Omental fat pad (tissue), 4 donors: ENCODE measurements at places on chromosomes 1 and 21. TPM values are rescaled to one million over a fixed set of nuclear protein-coding genes. Genes with fewer than 3 reads are reported as not detected.

The C1orf35 gene
- 17.2 TPM for total RNA-seq

The RPRD2 gene
- 19.9 TPM for total RNA-seq

The IL20 gene
- not detected for total RNA-seq

GRCh38 chr1:7703321-7704213 is 67.5 kb upstream of the VAMP3 start:
- DNase-seq: no peak

DNA sequence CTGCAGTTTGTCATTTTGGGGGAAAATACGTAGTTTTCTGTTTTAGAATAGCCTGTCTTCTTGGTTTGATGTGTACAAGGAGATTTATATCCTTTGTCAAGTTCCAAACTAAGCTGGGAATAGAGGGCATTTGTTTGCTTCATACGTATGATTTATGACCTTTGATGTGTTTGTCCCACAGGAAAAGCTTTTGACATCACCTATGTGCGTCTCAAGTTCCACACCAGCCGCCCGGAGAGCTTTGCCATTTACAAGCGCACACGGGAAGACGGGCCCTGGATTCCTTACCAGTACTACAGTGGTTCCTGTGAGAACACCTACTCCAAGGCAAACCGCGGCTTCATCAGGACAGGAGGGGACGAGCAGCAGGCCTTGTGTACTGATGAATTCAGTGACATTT is 79.9 kb downstream of the LAMC1 start:
- DNase-seq: no peak

- DNase-seq: no peak
Observed at GRCh38 chr1:76840278-76840677, 27.0 kb upstream of the ST6GALNAC5 start.

DNA sequence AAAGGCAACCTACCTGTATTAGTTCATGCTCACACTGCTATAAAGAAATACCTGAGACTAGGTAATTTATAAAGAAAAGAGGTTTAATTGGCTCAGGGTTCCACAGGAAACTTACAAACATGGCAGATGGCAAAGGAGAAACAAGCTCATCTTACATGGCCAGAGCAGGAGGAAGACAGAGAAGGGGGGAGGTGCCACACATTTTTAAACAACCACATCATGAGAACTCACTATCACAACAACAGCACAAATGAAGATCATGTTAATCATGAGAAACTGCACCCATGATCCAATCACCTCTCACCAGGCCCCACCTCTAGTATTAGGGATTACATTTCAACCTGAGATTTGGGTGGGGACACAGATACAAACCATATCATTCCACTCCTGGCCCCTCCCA is 90.6 kb upstream of the KCTD3 start:
- no peak for DNase-seq
